ENCODE measurements at places on chromosomes 16 and 17.
A peak's percentile ranks its signal among the peaks of the same experiment; 100 is the strongest.

DNA sequence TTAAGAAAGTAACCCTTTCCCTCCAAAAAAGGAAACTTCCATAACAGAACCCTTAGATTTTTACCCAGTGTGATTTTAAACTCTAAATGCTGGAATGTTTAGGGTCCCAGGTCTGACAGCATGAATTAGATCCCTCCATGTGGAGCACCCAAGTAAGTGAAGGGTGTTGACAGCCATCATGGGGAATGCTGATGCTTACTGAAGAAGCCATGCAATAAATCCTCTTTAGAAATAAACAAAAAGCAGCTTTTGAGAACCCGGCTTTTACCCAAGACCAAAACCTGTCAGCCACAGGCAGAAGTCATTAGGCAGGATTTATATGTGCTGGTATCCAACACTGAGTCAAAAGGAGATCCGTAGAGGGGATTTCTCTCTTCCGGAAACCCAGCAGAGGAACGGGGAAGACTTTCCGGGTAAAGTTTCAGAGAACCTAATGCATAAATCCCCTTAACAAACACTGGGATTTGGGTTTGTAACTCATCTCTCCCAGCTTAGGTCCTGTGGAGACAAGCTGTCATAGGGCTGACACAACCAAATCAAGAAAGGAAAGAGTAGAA is 287.5 kb downstream of the IRX3 start:
- DNase-seq = no peak

DNA sequence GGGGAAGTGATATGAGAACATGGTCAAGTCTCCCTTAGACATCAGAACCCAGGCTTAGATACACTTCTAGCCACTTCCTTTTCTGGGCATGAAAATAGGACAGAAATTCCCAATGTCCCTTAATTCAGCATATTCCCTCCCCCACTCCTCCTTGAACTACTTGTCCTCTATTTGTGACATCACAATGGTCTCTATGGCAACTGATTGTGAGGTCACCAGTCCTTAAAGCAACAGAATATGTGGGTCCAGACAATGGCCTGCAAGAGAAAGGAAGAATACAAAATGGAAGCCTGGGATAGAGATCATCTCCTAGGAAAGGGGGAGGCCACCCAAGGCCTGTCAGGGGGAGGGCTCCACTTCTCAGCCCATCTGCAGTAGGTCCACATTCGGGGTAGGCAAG is 6.7 kb upstream of the SEZ6 start:
- no peak for DNase-seq

GRCh38 chr16:1794221-1794871 is 841 bp upstream of the IGFALS start:
- no peak for DNase-seq

DNA sequence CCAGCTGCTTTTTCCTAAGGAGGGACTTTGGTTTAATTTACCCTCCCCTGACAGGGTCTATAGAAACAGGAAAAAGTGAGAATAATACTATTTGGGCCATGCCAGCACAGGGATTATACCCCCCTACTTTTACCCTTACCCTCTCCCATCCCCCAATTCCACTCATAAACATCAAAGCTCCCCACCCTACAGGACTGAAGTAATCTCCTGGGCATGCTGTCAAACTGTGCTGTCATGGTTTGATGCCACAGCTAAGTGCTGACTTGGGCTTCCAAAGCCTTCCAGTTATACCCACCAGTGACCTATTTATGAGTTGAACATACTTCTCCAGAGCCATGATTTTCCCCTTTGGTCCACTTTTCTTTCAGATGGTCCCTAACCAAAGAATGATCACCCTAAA is 12.8 kb downstream of the PHF12 start:
- no peak for DNase-seq

DNA sequence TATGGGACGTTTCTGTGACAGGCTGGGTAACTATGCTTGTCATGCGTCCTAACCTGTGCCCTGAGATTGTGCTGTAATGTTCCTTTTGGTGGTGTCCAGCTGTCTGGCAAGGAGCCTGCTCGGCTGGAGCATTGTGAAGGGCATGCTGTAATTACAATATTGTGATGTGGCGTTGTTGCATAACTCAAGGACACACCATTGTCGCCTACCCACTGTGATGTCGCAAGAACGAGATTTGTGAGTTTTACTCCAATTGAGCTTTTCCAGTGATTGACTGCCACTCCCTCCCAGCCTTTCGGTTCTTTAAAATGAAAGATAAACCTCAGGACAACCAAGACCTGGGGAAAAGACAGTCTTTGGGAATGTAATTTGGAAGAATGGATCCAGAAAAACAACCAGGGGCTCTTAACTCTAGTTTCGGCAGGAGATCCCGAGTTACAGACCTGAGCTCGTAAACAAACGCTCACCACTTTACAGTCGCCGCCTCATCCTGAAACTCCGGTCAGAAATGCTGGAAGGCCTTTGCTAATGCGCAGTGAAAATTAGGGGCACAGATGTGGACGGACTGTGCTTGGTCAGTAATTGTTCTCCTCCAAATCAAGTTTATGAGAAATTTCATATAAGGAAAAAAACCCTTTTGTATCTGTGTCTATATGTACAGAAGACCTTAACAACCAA is 1.3 kb downstream of the ZNF750 start:
- DNase-seq = no peak

DNA sequence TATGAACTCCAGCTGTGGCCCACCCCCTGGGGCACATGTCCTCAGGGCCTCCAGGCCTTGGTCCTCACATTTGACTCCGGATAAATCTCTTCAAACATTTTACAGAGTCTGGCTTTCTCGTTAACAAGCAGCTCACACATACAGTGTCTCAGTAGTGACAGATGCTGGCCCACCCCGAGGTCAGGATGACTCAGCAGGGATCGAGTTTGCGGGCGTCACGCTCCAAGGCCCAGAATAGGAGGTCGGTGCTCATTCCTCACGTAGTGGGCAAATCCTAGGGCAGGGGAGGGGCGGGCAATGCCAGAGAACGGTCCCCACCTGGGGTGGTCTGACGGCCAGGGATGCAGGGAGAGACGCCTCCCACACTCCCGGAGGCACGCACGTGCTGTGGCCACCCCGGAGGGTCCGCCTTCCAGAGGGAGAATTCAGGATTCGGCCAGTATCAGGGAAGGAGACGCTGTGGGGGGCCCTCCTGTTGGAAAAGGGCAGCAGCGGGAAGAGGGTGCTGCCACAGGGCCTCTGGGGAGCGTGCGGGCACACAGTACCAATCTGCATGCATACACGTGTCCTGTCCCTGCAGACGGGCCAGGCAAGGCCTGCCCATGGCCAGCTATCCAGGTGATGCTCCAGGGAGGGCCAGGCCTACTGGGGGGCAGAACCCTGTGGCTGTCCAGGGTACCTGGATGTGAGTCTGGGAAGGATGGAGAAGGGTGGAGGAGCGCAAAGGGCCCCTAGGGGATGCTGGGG is 8.6 kb downstream of the SLC7A5 start:
- DNase-seq = no peak

GRCh38 chr17:56890390-56890789 is 23.5 kb downstream of the TRIM25 start:
- no peak for DNase-seq

GRCh38 chr16:57525761-57526160 is 10.6 kb downstream of the CCDC102A start:
- DNase-seq = no peak

GRCh38 chr17:81071761-81072741 is 37.1 kb downstream of the BAIAP2 start:
- no peak for DNase-seq

DNA sequence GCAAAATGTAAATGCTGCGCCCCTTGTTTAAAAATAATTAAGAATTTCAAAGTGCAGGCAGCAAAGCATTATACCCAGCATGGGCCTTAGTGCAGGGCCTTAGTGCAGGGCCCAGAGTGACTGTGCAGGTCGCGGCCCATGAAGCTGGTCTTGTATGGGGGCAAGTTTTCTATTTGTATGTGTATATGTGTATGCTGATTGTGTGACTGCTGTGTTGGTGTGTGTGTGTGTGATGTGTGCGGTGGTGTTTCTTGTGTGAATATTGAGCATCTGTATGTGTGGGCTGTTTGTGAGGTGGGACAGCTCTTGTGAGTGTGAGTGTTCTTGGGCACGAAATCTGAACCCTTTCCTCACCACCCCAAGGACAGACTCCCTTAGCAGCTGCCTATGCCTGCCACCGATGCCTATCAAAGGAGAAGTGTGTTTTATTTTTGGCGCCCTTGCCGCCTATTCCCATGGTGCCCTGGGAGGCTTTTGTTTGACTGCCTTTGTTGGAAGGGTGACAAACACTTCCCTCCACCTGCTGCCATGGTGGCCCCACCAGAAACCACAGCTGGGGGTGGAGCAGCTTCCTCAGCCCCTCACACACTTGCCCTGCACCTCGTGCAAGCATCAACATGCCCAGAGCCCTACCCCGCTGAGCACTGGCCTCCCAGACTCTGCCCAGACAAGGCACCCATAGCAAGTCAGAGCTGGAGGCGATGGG is 18.0 kb downstream of the CCR7 start:
- DNase-seq = no peak

- DNase-seq = no peak
Measured at GRCh38 chr16:6947291-6947690, 385.4 kb upstream of the RBFOX1 start.

GRCh38 chr17:61806081-61806828 is 57.1 kb downstream of the BRIP1 start:
- no peak for DNase-seq

DNA sequence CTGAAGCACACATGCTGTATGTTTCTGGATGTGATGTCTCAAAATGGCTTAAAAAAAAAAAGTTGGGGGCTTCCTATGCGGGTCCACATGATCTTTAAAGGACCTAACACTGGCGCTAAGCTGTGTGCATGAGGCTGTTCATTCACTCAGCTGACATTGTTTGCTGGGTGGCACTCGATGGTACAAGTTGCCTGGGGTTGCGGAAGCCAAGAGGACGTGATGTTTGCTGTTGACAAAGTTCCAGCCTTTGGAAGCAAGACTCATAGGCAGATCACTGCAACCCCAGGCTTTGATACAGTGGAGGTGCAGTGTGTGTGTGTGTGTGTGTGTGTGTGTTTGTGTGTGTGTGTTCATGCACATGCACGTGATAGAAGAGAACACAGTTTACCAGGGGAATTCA is 29.5 kb upstream of the DNAI2 start:
- DNase-seq = no peak

- DNase-seq = no peak
Measured at GRCh38 chr17:78739331-78739931, 42.6 kb downstream of the CYTH1 start.

DNA sequence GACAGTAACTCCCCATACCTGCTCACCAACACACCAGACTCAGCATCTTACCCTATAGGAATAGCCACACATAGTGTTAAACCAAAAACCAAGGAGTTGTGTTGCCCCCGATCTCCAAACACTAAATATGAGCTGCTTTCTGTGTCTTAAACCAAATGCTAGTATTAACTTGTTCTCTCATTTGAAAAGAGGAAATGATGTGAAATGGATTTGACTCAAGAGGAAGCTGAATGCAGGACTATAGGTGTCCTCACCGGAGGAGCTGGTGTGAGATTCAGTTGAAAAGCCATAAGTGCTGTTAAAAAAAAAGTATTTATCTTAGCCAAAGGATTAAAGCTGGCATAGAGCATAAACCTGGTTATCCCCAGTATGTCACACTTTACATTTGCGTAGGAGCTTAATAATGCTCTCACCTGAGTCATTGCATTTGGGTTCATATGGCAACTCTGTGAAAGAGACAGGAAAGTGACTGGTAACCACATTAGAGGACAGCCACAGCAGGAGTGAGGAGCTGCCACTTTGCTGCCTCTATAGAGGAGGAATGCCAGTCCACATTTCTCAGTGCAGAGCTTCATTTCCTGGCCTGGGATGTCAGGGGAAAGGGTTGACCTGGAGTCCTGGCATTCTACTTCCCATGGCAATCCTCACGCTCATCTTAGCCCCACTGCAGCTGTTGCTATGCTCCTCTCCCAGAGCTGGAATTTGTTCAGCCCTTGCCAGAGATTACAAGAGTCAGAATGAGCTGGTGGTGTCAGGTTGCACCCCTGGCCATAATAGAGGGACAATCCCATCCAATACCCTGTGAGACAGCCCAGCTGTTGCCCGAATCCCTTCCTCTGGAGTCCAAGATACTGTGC is 143.3 kb upstream of the ANKFN1 start:
- DNase-seq = no peak

- peak; percentile 24 for DNase-seq
Measured at GRCh38 chr17:81601525-81602120, 35.3 kb downstream of the NPLOC4 start.

DNA sequence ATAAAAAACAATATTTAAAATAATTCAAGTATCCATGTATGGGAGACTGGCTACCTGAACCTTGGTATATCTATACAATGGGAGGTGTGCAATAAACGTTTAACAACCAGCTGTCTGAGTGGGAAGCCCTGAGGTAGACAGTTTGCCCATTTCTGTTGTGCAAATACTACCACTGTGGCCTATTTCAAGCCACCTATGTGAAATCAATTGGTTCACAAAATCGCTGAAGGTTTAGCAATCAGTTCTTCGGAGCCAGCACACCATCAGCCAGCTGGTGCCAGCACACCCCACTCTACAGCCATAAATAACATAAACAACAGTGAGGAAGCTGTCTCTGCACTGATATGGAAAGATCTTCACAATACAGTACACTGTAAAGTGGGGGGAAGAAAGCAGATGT is 46.7 kb upstream of the KDM8 start:
- no peak for DNase-seq

DNA sequence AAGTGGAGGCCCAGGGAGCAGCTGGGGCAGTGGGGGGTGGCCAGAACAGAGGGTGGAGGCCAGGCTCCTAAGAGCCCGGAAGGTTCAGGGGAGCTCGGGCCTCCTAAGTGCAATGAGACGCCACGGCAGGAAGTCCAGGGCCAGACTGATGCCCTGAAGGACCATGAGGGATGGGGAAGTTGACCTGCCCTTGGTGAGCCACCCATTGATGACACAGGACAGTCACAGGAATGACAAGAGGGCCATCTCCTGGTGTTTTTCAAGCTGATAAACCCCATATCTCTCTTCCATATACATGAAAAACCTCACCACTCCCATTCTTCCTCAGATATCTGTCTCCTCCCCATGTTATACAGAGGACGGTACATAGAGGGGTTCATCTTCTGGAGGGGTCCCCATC is 5.8 kb upstream of the MRPL58 start:
- no peak for DNase-seq

- no peak for DNase-seq
Measured at GRCh38 chr16:80263848-80264694, 276.7 kb upstream of the DYNLRB2 start.

DNA sequence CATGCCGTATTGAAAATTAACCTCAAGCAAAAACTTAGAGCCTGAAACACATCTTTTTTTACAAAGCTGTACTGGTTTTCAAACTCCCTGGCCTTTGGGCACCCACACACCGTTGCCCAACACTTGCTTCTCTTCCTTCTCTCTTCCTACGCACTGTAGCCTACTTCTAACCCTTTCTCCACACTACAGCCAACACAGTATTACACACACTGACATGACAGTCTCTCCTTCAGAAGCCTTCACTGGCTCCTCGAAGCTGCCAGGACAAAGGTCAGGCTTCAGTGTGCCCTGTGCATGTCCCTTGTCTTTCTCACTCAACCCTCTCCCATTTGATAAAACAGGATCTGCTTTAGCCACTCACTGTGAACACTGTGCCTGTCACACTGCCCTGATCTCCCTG is 8.0 kb downstream of the FANCA start:
- no peak for DNase-seq

- no peak for DNase-seq
Measured at GRCh38 chr17:72852277-72852938, 240.1 kb downstream of the SLC39A11 start.
